ENCODE measurements at places on chromosomes 12 and 14.

DNA sequence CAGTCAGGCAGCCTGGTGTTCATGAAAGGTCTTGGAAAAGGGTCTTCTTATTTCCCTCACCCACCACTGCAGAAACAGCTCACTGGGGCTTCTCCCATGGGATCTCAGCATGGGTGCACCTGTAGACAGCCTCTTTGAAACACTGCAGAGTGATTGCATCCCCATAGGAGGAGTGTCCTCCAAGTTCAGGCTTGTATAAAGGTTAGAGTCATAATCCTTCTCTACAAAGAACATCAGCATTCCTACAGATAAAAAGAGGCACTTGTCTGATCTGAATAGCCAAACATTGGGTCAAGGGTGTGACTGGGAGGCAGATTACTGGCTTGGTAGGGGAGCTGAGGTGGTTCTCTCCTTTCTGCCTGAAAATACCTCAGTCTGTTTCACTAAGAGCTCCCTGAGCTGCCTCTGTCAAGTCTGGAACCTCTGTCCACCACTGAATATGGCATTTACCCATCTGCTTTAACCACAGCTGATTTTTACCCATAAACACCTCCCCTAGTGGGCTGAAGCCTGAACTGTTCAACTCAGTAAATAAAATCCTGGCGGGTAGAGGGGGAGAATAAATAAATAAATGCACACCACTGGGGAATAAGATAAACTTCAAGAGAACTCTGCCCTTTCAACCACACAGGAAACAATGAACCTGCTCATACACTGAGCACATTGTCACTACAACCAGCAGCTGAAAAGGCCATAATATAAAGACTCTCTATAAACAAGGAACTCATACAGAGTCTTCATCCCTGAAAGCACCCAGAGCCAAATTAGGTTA is 120.7 kb upstream of the SCAF11 start:
- DNase-seq: no peak

DNA sequence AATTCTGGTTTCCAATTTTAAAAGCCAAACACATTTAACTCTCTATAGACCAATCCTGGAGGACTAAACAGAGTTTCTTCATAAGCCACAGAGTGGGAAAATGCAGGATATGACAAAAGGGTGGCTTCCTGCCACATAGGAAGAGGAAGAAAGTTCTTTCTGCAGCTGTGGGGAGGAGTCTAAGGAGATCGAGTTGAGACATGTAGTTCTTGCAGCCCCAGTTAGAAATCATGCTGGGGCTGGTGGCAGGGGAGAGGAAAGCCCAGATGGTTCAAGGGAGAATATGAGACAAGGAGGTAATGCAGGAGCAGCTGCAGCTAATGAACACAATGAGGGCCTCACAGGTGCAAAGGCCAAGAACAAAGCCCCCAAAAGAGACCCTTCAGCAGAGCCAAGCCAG is 85.0 kb upstream of the ARID2 start:
- no peak for DNase-seq

DNA sequence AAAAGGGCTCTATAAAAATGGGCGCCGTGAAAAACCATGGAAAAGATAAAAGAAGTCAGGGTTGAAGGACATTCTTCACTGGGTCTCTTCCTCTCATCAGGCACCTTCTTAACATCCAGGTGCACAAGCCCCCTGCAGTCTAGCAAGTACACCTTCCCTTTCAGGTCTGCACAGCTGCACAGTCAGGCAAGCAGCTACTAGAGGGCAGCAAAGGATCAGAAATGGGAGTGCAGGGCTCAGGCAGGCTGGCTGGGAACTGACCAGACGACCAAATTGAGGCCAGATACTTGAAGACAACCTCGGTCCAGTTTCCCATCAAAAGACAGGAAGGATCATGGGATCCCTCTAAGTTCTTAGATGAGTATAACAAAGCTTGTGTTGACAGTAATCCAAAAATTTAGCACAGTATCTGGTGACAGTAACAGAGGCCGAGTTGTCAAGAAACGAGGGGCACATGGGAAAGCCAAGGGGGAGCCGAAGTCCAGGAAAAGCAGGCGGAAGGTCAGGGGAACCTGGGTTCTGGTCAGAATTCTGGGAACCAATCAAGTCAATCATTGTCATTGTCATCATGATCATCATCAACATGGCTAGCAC is 10.1 kb upstream of the GRIP1 start:
- DNase-seq: no peak

- no peak for DNase-seq
These were observed 18.2 kb downstream of the CIPC start for GRCh38 chr14:77116172-77116817.

DNA sequence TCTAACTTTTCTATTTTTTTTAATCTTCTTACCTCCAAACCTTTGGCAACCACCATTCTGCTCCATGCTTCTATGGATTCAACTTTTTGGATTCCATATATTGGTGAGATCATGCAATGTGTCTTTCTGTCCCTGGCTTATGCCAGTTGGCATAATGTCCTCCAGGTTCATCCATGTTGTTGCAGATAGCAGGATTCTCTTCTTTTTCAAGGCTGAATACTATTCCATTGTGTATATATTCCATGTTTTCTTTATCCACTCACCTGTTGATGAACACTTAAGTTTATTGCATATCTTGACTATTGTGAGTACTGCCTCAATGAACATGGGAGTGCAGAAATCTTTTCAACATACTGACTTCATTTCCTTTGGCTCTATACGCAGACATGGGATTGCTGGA is 21.2 kb upstream of the SLC38A4 start:
- DNase-seq: no peak
